NB4 (cell line): ENCODE measurements at places on chromosomes 4 and X.
A peak's percentile ranks its signal among the peaks of the same experiment; 100 is the strongest.

GRCh38 chr4:111963158-111963700, 182.0 kb upstream of the FAM241A start:
- DNase-seq: no peak

GRCh38 chrX:15158736-15159406, 111.0 kb downstream of the ASB9 start:
- no peak for DNase-seq

GRCh38 chr4:25367004-25367621, 9.9 kb upstream of the ANAPC4 start:
- peak; percentile 72 for DNase-seq

DNA sequence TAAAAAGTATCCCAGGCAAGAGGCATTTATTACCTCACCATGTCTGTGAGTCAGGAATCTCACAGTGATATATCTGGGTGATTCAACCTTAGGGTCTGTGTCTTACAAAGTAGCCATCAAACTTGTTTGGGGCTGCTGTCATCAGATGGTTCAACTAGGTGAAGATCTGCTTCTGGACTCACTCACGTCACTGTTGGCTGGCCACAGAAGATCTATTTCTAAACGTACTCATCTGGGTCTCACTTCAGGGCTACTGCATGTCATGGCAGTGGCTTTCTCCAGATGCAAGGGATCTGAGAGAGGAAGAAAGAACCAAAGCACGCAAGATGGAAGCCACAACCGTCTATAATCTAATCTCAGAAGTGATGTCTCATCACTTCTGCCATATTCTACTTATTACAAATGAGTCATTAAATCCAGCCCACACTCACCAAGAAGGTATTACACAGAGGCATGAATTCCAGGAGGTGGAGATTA, 267.8 kb upstream of the ANKRD50 start:
- DNase-seq: no peak

GRCh38 chr4:140839406-140839805, 83.2 kb upstream of the TBC1D9 start:
- DNase-seq: no peak

DNA sequence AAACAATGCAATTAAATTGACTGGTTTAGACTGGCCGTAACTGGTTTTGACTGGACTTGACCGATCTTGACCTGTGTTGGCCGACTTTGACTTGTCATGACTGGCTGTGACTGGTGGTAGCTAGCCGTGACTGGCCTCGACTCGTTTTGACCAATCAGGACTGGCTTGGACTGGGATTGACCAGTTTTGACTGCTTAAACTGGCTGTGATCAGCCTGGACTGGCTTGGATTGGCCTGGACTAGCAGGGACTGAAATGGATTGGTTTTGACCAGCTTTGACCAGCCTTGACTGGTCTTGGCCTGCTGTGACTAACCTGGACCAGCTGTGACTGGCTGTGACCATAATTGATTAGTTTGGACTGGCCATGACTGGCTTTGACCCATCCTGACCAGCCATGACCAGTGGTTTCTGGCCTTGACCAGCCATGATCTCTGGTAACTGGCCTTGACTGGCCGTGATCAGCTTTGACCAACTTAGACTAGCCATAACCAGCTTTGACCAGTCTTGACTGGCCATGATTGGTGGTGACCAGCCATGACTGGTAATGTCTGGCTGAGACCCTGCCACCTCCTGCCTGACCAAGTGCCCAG, 13.1 kb downstream of the SUV39H1 start:
- DNase-seq: no peak

GRCh38 chr4:24419181-24420034, 164.9 kb downstream of the DHX15 start:
- DNase-seq: peak; percentile 77

GRCh38 chr4:126213996-126214395, 899.2 kb downstream of the FAT4 start:
- DNase-seq: no peak

GRCh38 chrX:151151665-151152267, 24.6 kb upstream of the GPR50 start:
- DNase-seq: peak; percentile 64

GRCh38 chrX:103688946-103689345, 2.4 kb upstream of the MORF4L2 start:
- DNase-seq: peak; percentile 44

DNA sequence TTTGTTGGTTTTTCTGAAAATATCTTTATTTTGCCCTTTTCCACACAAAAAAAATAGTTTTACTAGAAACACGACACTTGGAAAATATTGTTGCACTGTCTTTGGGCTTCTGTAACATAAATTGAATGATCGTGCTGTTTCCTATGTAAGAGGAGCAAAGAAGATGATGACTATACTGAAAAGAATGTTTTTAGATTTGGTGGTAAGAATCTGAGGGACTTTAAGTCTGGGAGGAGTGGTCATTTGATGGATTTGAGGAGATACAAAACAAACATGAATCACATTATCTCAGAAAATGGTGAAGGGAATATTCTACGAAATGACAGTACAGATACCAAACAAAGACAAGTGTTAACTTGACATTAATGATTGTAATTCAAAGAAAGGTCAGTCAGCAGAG, 328.8 kb downstream of the ADAM29 start:
- DNase-seq: no peak

GRCh38 chr4:11069581-11070211, 359.0 kb downstream of the HS3ST1 start:
- no peak for DNase-seq

DNA sequence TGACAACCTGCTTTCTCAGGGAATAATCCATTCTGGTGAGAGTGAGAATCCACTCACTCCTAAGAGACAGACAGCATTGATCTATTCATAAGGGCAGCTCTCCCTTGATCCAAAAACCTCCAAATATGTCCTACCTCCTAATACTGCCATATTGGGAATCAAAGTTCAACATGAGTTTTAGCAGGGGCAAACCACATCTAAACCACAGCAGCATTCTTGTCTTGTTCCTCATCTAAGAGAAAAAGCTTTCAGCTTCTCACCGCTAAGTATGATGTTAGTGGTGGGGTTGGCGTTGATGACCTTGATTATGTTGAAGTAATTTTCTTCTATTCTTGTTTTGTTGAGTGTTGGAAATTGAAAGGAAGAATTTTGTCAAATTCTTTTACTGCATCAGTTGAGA, 69.6 kb downstream of the SERTM2 start:
- no peak for DNase-seq

DNA sequence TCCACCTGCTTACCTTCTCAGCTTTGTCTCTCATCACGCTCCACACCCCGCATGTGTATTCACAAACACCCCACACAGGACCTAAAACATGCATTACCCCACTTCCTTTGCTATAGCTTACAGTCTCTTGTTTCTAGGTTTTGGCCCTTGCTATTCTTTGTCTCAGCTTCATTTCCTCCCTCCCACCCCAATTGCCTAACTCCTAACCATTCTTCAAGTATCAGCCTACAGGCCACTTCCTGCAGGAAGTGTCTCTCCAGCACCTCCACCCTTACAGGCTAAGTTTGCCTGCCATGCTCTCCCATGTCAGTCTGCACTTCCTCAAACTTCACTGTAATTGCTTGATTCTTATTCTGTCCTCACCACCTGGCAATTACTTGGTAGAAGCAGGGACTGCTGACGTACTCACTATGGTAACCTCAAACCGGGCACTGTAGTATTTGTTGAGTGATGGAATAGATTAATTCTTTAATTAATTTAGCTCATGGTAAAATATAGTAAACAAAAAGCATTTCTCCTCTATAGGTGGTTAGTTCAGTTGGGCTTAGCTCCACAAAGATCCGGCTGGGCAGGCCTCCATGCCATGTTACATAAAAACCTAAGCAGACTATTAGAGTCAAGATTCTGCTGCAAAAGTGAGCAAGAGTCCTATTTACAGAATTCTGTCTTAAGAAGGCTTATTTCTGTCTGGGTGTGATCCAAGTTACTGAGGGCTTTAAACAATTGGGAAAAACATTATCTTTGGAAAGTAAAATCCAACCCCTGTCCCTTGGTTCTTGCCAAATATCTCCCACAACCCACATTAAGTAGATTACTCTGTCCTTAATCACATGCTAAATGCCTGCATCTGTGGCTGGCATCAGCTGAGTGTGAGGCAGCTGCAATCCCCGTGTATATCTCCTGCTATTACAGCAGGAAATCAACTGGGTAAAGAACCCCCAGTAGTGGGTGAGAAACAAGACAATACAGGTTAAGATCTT, 124.7 kb upstream of the CPEB2 start:
- DNase-seq: peak; percentile 93

DNA sequence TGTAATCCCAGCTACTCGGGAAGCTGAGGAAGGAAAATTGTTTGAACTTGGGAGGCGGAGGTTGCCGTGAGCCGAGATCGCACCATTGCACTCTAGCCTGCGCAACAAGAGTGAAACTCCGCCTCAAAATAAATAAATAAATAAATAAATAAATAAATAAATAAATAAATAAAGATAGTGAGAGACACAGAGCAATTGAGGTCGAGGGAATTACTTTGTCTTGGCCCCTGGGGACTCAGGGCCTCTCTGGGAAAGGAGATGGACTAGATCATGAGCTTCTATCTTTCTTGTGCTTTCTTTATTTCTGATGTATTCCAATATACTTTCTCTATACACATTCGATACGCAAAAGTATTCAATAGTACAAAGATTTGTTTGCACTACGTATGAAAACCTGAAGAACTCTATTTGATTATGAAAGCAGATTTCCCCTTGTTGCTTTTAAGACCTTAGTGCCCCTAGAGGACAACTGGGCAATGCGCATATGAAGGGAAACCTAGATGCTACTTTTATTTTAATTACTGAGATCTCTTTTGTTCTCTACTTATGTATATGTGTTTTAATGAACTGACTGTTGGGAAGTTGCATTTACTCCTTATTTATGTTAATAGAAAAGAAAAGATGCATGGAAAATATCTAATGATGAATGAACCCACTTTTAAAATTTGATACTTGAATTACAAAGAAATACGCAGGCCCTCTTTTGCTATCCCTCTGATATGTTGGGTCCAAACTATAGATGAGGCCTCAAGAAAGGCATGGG, 12.8 kb upstream of the ELOVL6 start:
- peak; percentile 42 for DNase-seq

DNA sequence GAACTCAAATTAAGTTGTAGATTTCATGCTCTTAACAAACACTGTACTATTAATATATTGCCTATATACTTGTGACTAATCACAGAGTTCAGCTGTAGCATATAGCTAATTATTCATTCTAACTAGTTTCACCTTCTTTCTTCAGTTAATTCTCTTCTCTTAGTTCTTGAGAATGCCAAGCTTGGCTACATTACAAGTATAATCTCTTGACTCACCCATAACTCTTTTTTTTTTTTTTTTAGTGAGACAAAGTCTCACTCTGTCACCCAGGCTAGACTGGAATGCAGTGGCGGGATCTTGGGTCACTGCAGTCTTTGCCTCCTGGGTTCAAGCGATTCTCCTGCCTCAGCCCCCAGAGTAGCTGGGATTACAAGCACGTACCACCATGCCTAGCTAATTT, 5.4 kb downstream of the KLHL5 start:
- DNase-seq: no peak

DNA sequence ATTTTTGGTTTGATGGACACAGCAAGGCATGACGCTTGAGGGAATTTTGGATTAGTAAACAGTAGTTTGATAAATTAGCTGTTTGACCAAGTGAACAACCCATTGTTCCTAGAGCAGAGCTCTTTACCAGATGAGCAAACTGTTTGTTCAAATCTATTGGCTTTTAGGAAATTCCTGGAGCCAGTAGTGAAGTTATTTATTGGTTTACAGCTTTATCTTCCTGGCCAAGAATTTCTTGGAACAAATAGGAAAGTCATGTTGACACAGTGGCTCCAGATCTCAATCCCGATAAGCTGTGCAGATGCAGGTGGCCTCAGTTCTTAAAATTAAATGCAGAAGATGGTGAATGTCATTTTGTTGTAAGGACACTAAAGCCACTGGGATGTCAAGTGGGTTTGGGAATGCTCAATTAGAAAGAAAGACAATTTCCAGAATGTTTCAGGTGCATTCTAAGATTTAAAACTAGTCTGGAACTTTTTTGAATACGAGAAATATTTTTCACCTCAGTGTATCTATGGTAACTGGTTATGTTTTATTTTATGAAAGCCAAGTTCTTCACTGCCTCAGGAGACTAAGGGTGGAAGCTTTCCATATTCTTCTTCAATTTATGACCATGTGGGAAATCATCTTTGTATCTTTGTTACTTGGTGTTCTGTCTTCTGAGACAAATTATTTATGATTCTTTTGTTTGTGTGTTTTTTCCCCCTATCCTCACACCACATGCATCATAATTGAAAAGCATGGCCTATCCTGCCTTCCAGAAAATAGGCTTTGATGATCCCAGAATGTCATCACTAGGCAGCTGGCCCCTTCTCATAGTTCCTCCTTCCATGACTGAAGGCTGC, 554.5 kb downstream of the STIM2 start:
- DNase-seq: no peak

DNA sequence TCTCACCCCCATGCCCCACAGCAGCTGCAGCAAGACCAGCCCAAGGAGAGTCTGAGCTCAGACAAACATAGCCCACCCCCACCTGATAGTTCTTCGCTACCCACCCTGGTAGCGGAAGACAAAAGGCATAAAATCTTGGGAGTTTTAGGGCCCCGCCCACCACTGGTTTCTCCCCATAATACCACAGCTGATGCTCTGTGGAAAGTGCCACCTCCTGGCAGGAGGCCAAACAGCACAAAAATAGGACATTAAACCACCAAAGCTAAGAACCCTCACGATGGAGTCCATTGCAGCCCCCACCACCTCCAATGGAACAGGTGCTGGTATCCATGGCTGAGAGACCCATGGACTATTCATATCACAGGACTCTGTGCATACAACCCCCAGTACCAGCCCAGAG, 226.7 kb downstream of the SNCA start:
- no peak for DNase-seq

GRCh38 chr4:43754566-43754965, 694.0 kb downstream of the KCTD8 start:
- DNase-seq: no peak

- no peak for DNase-seq
These were observed 290.9 kb downstream of the KCTD8 start for GRCh38 chr4:44157611-44158277.

- no peak for DNase-seq
These were observed 317.3 kb downstream of the FBXW7 start for GRCh38 chr4:152218576-152218975.

DNA sequence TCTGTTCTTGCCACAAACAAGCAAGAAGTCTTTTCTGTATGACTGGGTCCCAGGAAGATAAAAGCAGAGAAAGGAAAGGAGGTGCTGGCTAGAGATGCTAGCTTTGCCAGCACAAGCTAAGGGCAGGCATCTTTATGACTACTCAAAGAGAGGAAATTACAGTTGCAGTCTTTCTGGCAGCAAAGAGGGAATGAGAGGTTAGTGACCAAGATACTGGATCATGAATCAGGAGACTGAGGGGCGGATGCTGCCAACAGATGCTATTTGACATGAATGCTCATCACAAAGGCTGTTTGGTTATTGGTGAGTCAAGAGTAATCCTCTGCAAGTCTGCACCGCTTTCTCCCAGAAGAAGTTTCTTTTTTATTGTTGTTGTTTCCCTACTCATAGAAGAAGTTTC, 5.5 kb upstream of the XIAP start:
- no peak for DNase-seq

DNA sequence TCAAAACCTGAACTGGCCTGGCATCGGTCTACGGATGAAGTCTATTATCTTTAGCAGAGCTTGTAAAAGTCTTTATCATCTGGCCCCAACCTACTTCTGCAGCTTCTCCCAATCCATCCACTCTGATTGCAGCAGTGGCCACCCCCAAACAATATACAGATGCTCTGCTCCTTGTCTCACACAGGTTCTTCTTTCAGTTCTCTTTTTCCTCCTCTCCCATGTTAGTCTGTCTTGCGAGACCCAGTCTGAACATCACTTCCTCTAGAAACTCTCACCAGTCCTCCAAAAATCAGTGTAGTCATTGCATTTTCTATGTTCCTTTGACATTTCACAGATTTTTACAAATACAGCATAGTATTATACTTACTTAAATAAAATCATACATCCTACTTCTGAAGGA, 163.0 kb downstream of the FRMPD4 start:
- no peak for DNase-seq
